Activated T-helper 9 cell treated with anti-CD3 and anti-CD28 coated beads, Interleukin-2, amount 50 U/mL, for 16 hours (primary cell): ENCODE measurements at places on chromosomes 2 and 18.

GRCh38 chr2:79638410-79638809 lies 125.6 kb downstream of the CTNNA2 start:
- DNase-seq: no peak

DNA sequence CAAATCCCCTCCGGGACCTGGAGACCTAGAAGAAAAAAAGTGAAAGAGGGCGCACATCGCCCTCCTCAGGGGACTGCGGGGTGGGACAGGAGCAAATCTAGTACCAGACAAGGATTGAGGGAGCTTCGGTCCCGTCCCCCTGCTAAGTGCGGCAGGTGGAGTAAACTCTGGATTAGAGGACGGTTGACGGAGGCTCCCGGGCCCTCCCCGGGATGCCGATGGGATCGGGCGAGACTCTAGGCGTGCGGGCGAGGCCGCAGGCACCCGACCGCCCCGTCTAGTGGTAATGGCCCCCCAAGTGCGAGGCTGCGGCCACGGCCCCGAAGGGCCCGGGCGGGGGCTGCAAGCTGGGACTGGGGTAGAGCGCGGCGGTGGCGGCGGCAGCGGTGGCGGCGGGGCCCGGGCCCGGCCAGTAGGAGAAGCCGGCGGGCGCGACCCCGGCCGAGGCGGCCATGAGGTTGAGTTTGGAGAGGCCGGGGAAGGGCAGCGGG lies 3.5 kb downstream of the FEV start:
- no peak for DNase-seq

DNA sequence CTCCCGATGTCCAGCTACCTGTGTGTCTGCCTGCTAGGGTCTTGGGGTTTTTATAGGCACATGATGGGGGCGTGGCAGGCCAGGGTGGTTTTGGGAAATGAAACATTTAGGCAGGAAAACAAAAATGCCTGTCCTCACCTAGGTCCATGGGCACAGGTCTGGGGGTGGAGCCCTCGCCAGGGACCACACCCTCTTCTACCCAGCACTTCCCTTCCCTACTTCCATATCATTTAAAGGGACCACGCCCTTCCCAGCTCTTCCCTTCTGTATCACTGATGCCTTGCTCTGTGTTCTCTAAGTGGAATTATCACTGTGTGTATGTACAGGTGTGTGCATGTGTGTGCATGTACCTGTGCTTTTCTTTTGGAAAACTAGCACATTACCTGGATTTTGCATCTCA lies 6.3 kb downstream of the UGT1A1 start:
- no peak for DNase-seq

- DNase-seq: no peak
These were observed 75.8 kb downstream of the SDC1 start for GRCh38 chr2:20148923-20149702.

DNA sequence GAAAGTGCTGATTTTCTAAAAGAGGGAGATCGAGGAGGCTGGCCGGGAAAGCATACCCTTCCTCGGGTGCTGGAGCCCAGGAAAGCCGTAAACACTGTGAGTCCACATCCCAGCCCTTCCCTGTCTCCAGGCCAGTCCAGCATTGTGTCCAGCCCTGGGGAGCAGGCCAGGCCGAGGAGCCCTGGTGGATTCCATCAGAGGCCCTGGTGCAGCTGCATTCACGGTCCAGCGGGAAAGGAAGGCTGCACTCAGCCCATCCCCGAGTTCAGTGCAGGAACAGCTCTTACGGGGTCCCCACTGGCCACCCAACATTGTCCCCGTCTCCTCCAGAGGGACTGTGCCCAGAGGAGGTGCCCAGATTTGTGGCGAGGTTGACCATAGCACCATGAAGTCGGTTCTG lies 218.6 kb downstream of the KLHL29 start:
- no peak for DNase-seq

- no peak for DNase-seq
These were observed 438.9 kb downstream of the SATB2 start for GRCh38 chr2:199018826-199019225.

GRCh38 chr2:183991968-183992367 lies 606.4 kb upstream of the ZNF804A start:
- DNase-seq: no peak

- DNase-seq: no peak
These were observed 189.2 kb downstream of the NCKAP5 start for GRCh38 chr2:133378928-133379549.
